Vagina (tissue), 2 donors: ENCODE measurements at places on chromosomes 2 and 18. TPM values are rescaled to one million over a fixed set of nuclear protein-coding genes. Genes with fewer than 3 reads are reported as not detected.

The CD207 gene
- total RNA-seq, result 2.5 TPM

The FLACC1 gene
- total RNA-seq, result 0.74 TPM

The TMEM17 gene
- total RNA-seq, result 0.98 TPM

DNA sequence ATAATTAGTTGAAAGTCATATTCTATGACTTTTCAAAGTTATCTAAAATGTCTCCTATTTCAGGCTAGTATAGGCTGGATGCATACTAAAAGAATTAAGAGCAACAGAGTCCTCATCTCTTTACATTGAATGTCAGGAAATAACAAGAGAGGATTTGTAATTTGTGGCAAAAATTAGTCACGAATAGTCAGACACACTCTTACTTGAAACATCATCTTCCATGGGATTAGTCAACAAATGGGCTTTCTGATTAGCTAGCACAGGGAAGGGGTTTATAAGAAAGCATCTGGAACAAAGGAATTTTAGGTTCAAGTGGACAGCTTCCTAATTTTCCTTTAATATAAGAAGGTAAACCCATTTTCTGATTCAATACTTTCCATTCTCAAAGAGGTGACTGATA, 330.3 kb upstream of the MEX3C start:
- H3K27ac ChIP-seq, result no peak overlapping the region
- H3K4me1 ChIP-seq, result no peaks in the 10 kb centered on the region
- DNase-seq, result no peak
- no peak overlapping the region for H3K4me3 ChIP-seq

- no peak overlapping the region for H3K4me3 ChIP-seq
- H3K36me3 ChIP-seq, result no peaks in the 10 kb centered on the region
- H3K27ac ChIP-seq, result no peak overlapping the region
Measured at GRCh38 chr18:39802648-39803229, 2152.3 kb upstream of the PIK3C3 start.
